ENCODE measurements at places on chromosomes 5 and 9.

GRCh38 chr5:852018-852417 lies 1.2 kb upstream of the ZDHHC11 start:
- no peak for DNase-seq

- DNase-seq: no peak
Measured at GRCh38 chr5:142293486-142293885, 31.3 kb downstream of the SPRY4 start.

GRCh38 chr9:127897193-127897692 lies 2.2 kb downstream of the ST6GALNAC6 start:
- no peak for DNase-seq

DNA sequence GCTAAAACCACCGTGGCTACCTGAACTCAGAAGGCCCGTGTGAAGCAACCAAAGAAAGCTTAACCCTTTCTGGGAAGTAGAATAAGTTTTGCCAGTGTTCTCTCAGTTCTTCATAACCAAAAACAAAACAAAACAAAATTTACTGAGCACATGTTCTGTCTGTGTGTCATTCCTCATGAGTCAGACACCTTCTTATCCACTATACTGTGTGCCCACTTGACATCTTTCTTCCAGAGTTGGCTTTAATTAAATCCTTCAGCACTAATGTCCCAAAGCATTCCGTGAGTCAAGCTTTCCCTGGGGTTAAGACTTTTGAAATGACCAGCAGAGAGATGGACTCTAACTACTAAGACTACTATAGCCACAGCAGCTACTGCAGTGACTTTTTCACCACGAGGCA lies 61.3 kb downstream of the GLIS3 start:
- DNase-seq: no peak

- DNase-seq: no peak
Measured at GRCh38 chr5:1654786-1655495, 131.2 kb upstream of the LPCAT1 start.

GRCh38 chr9:93659837-93660177 lies 83.4 kb downstream of the PHF2 start:
- DNase-seq: no peak

- no peak for DNase-seq
Measured at GRCh38 chr5:118628660-118629354, 359.5 kb downstream of the DTWD2 start.

- no peak for DNase-seq
Measured at GRCh38 chr9:99303177-99303576, 81.1 kb downstream of the SEC61B start.

DNA sequence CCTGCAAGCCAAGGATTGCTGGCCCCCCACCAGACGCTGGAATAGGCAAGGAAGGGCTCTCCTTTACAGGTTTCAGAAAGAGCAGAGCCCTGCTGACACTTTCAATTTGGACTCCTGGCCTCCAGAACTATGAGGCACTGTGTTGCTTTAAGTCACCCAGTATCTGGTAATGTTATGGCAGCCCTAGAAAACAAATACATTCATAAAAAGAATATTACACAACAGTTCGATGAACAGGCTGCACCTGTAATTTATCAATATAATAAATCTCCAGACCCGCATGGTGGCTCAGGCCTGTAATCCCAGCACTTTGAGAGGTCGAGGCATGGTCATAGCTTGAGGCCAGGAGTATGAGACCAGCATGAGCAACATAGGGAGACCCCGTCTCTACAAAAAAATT lies 7.5 kb downstream of the CMBL start:
- DNase-seq: no peak

GRCh38 chr9:79193001-79193400 lies 378.8 kb upstream of the TLE4 start:
- DNase-seq: no peak

DNA sequence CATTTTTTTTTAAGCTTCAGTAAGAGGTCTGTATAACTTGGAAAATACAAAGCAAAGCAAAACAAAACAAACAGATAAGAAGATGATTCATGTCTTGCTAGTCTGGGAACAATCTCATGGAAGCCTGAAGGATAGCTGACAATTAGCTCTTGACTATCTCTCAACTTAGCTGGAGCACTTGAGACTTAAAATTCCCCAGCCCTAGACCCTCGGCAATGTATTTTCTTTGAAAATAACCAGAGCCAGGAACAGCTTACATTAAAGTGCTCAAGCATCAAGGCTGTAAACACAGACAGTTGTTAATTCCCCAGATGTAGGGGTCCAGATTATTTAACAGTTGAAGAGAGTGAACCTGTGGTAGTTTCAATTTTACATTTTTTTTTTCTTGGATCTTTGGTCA lies 82.9 kb downstream of the TMEM252 start:
- DNase-seq: no peak

DNA sequence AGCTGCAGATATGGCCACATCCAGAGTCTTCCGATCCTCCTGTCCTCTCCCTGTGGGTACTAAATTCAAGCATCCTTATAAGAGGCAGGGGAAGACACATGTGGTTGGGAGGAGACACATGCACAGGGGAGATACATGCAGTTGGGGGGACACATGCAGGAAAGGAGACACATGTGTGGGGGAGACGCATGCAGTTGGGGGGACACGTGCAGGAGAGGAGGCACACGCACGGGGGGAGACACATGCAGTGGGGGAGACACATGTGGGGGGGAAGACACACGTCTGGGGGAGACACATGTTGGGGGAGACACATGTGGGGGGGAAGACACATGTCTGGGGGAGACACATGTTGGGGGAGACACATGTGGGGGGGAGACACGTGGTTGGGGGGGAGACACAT lies 21.2 kb upstream of the OLFM1 start:
- DNase-seq: no peak

DNA sequence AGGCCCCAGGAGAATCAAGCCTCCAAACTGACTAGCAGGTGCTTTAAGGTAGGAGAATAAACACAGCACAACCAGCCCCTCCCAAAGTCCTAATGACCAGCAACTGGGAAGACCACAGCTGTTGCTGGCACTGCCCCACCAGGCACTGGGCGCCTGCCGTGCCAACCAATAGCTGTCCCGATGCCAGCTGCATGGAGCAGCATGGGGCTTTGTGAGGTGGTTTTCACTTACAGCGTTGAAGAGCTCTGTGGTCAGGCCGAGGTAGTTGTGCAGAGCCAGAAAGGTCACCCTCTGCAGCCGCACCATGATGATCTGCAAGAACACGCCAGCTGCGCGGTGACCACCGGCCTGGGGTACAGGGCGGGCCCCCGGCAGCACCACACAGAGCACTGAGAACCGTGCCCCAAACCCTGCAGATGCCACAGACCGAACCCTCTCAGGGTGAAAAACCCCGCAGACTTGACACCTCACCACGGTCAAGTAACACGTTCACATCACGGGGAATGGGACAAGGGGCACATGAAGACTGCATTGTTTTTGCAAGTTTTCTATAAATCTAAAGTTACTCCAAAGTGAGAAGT lies 28.7 kb downstream of the PNPLA7 start:
- DNase-seq: no peak

DNA sequence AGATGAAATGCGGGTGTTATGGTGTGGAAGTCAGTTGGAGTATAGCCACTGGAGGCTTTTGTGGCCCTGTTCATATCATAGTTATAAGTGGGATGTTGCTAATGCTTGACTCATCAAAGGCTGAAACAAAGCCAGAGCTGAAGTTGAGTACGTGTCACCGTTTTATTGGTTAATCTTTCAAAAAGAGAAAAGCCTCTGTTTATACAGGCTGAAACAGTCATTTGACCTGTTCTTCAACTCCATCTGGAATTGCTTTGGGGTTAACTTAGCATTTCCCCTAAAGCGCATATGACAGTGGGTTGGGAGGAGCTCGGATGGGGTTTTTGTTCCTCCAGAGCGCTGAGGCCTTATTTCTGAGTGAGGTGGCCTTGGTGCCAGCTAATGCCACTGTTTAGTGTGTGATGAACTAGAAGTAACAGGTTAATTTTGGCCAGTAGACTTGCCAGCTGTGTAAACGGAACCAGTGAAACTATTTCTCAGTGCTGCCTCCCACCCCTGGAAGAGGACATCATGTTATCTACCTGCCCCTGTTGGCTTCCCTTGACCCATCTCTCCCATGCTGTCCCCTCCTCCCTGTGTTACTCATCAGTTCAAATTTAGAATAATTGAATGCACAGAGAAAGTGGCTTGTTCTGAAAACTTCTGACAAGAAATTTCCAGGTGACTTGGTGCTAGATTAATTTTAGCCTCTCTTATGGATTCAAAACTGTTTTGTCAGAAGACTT lies 34.2 kb downstream of the MTAP start:
- DNase-seq: no peak

- no peak for DNase-seq
Measured at GRCh38 chr9:135718616-135719015, 16.6 kb downstream of the KCNT1 start.

DNA sequence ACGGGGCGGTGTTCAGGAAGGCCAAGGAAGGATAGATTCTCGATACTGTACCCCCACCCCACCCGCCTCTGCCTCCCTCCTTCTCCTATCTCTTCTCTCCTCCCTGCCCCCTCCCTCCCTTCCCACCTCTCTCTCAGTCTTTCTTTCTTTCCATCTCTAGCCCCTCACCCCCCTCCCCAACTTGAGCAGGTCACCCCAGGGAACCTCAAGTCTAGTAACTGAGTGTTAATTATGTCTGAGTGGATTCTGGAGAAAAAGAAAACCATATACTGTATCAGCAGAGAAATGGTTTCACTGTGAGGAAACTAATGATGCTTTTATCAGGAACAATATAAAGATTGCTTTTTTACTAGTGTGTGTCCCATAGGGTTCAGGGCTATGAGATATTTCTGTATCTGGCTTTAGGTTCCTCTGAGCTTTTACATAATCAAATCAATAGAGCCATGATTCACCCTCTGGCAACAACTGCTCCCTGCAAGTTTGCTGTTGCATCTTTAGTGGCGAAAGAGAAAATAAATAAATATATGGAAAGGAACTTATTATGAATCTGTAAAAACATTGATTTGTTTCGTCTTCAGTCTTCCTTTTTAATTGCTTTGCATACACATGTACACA lies 639.7 kb downstream of the CCDC171 start:
- DNase-seq: no peak

DNA sequence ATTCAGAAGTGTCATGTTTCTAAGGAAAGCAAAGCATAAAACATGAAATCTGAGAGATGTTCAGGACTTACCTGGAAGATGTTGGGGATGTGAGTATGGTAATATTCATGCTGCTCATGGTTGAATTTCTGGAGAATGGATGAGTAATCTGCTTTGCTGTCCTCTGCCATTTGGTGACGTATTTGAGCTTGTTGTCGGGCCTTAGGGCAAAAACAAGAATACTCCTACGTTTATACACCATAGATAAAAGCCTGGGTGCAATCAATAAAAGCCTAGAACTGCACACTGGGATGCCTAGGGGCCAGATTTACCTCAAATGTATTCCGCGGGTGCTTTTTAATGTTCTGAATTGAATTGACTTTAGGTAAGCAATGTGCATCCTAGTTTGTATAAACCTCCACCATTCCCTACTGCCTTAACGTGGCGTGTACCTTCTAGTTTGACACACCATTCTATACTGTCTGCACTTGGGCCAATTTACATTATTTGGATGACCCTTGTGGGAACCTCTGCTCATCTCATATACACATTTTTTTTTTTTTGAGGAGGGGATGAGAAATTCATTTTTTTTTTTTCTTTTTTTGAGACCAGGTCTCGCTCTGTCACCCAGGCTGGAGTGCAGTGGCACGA lies 94.4 kb downstream of the USP20 start:
- no peak for DNase-seq

DNA sequence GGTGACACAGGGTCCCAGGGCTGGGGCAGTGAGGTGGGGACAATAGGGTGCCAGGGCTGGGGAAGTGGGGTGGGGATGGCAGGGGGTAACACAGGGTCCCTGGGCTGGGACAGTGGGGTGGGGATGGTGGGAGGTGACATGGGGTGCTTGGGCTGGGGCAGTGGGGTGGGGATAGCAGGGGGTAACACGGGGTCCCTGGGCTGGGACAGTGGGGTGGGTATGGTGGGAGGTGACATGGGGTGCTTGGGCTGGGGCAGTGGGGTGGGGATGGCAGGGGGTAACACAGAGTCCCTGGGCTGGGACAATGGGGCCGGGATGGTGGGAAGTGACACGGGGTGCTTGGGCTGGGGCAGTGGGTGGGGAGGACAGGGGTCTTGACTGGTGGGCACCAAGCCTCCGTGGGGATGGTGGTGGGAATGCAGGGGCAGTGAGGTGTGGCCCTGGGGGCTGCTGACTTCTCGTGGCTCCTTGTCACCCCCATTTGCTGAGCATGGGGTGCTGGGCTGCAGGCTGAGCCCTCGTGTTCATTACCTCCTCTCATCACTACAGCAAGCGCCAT lies 41.7 kb downstream of the OLFM1 start:
- no peak for DNase-seq

DNA sequence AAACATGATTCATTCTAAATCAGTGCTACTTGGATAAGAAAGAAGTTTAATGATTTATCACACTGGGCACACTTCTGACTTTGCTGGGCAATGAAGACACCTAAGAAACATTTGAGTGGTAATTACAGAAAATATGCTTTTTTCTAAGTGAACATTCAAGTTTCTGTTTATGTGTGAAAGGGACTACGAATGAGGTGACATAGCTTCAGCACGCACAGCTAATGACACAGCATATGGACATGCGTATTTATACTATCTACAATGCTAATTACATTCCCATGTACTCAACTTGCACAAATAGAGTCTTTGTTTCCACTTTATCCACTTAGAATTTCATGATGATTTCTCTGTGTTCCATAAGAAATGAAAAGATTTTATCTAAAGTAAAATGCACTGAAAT lies 40.6 kb downstream of the FREM1 start:
- no peak for DNase-seq

GRCh38 chr5:94776167-94776566 lies 157.7 kb downstream of the SLF1 start:
- no peak for DNase-seq

- no peak for DNase-seq
Measured at GRCh38 chr9:117681888-117682287, 22.3 kb upstream of the TLR4 start.

DNA sequence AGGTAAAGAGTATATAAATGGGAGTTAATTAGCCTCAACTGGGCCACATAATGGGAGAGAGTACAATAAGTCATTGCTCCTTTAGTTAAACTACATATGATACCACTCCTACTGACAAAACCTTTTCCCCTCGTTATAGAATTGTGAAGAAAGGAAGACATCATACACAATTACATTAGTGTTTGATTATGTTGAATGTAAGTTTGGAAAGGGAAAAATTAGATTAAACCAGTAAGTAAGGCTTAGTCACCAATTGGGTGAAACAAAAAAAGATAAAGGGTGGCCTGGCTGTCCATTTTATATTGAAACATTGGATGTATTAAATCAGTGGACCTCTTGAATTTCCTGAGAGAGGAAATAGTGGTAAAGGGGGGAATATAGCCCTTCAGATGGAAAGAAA lies 464.3 kb upstream of the PAPPA start:
- DNase-seq: no peak

GRCh38 chr9:83433846-83434245 lies 104.4 kb downstream of the FRMD3 start:
- DNase-seq: no peak

GRCh38 chr5:177537389-177538361 lies 16.7 kb downstream of the FAM193B start:
- no peak for DNase-seq

- DNase-seq: no peak
Measured at GRCh38 chr9:123689701-123690428, 240.1 kb downstream of the DENND1A start.

All from activated T-cell treated with anti-CD3 and anti-CD28 coated beads, Interleukin-2, amount 50 U/mL, for 4 hours (primary cell).